ENCODE measurements at places on chromosomes 3 and 15. TPM values are rescaled to one million over a fixed set of nuclear protein-coding genes. Genes with fewer than 3 reads are reported as not detected.

The LARP6 gene
- 69.6 TPM for total RNA-seq

The CFAP91 gene
- 0.44 TPM for total RNA-seq

The CDCP1 gene
- total RNA-seq, result 9.1 TPM

The GOLGA8Q gene
- 1.5 TPM for total RNA-seq

The PTPN23 gene
- 33.7 TPM for total RNA-seq

The DOCK3 gene
- 0.29 TPM for total RNA-seq

The SPATA12 gene
- total RNA-seq, result 0.15 TPM

The CPN2 gene
- not detected for total RNA-seq

The RTP3 gene
- not detected for total RNA-seq

The MST1R gene
- total RNA-seq, result 1.9 TPM

The MRPL47 gene
- total RNA-seq, result 38.8 TPM

The NME9 gene
- not detected for total RNA-seq

The CAMK1 gene
- 65.2 TPM for total RNA-seq

The SH2D7 gene
- under 0.01 TPM for total RNA-seq

The ANKUB1 gene
- not detected for total RNA-seq

The CEP19 gene
- 2.8 TPM for total RNA-seq

The IGDCC3 gene
- total RNA-seq, result not detected

The OXTR gene
- total RNA-seq, result 0.15 TPM

The CSPG4 gene
- 130 TPM for total RNA-seq

The SHC4 gene
- total RNA-seq, result 2.0 TPM

The GOLGA8J gene
- not detected for total RNA-seq

The TJP1 gene
- total RNA-seq, result 61.7 TPM

The GLCE gene
- total RNA-seq, result 24.3 TPM

The CHST13 gene
- total RNA-seq, result 0.17 TPM

The CDHR4 gene
- total RNA-seq, result not detected

The A4GNT gene
- total RNA-seq, result not detected

The SLC30A4 gene
- 10.8 TPM for total RNA-seq

The DPPA2 gene
- not detected for total RNA-seq

The WDR5B gene
- 6.1 TPM for total RNA-seq

The GOLGA8S gene
- total RNA-seq, result 0.15 TPM

The BNC1 gene
- total RNA-seq, result 7.9 TPM

The AHSG gene
- total RNA-seq, result not detected

The KCNMB3 gene
- total RNA-seq, result 0.50 TPM

The DUOXA2 gene
- not detected for total RNA-seq

The BUB1B gene
- total RNA-seq, result 33.3 TPM

The ADCY5 gene
- 0.66 TPM for total RNA-seq

The LRRK1 gene
- 23.9 TPM for total RNA-seq

The GREM1 gene
- 141 TPM for total RNA-seq

The ZNF502 gene
- total RNA-seq, result 6.0 TPM

The CPLX3 gene
- total RNA-seq, result not detected

The TGFBR2 gene
- 167 TPM for total RNA-seq

The MOBP gene
- under 0.01 TPM for total RNA-seq

The GOLGA8R gene
- total RNA-seq, result 3.9 TPM

The SHISA5 gene
- 107 TPM for total RNA-seq

The STOML1 gene
- total RNA-seq, result 23.9 TPM

The LIPH gene
- not detected for total RNA-seq

The CCR8 gene
- total RNA-seq, result not detected

Measured in smooth muscle cell of trachea (primary cell).